ENCODE measurements at places on chromosomes 13 and 19. TPM values are rescaled to one million over a fixed set of nuclear protein-coding genes. Genes with fewer than 3 reads are reported as not detected.

- DNase-seq = no peak
Measured at GRCh38 chr13:71492346-71492871, 374.6 kb downstream of the DACH1 start.

GRCh38 chr19:51971624-51972023 lies 15.0 kb downstream of the ZNF350 start:
- DNase-seq = no peak

DNA sequence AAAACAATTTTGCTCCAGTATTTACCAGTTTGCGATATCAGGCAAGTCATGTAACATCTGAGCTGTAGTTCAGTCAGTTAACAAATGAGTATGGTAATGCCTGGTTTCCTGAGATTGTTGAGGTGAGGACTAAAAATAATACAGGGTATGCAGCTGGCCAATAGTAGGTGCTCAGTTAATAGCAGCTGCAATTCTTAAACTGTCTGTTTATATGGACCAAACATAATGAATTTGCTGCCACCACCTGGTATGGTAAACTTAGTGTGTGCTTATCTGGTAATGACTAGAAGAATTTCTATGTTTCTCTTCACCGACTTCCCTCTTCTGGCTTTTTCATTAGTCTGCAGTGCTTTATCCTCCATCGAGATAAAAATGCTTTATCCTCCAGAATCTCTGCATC lies 9.1 kb downstream of the ZMYM2 start:
- DNase-seq = no peak

DNA sequence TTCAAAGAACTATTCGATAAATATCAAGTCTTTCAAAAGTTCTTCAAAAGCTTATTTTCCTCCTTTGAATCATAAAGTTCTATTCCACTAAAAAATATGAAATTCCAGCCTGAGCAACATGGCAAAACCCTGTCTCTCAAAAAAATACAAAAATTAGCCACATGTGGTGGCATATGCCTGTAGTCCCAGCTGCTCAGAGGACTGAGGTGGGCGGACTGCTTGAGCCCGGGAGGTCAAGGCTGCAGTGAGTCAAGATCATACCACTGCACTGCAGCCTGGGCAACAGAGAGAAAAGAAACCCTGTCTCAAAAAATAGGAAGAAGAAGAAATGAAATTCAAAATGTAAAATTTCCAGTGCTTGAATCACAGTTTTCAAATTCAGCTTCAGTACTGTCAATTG lies 24.6 kb downstream of the CAB39L start:
- DNase-seq = no peak

GRCh38 chr13:38866649-38867048 lies 124.0 kb downstream of the STOML3 start:
- DNase-seq = no peak

DNA sequence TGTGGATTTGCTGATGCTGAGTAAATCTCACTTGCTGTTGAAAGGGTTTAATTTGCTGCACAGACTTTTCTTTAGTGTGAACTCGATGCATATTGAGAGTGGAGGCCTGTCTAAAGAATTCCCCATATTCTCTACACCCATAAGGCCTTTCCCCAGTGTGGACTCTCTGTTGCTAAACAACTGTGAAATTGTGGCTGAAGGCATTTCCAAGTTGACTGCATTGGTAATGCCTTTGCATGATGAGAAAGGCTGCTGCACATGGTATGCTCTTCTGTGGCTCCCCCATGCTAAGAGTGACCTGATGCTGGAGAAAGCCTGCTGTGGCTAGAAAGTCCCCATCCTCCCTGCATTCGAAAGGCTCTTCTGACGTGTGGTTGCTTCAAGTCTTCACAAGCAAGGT lies 6.6 kb upstream of the ZNF599 start:
- no peak for DNase-seq

DNA sequence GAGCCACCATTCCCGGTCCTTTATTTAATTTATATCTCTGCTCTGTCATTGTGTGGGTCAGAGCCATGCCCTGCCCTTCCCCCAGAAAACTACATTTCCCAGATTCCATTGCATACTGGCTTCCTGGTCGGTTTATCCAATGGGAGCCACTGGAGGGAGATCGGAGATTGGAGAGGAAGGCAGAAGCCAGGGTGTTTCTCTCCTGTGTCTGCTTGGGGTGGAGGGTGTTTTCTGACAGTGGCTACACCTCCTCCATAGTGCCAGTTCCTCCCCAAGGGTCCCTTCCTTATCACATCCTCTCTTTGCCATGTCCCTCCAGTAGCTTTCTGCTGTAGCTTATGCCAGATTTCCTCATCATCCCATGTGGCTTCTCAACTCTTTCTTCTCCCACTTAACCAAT lies 19.0 kb downstream of the OLFM2 start:
- DNase-seq = no peak

LMTK3 gene
- total RNA-seq = 3.1 TPM

DNA sequence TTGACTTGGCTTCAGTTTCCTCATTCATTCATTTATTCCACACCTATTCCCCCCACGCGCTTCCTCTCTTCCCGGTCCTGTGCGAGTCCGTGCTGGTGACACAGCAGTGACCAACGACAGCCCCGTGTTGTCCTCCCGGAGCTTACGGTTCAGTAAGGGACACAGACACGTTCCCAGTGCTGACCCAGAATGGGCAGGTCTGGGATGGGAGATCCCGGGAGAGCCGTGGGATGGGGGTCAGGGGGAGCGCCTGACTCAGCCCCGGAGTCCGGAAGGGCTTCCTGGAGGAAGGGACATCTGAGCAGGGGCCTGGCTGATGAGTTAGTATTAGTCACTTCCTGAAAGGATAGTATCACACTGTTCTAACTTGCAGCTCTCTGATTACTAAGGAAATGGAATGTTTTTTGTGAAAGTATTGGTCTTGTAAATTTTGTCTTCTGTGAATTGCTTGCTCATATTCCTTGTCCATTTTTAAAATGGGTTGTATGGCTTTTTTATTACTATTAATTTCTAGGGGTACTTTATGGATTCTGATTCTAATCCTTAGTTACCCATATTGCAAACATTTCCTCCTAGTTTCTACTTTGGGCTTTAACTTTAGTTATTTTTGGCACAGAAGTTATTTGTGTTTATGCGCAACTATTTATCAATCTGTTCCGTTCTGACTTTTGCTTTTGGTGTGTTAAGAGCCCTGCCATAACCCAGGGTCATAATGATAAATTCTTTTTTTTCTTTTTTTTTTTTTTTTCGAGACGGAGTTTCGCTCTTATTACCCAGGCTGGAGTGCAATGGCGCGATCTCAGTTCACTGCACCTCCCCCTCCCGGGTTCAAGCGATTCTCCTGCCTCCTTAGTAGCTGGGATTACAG lies 708 bp upstream of the ERCC1 start:
- peak; percentile 72 for DNase-seq

RNF113B gene
- not detected for total RNA-seq

SNRPA gene
- total RNA-seq = 24.6 TPM

ERF gene
- total RNA-seq = 23.2 TPM

DNA sequence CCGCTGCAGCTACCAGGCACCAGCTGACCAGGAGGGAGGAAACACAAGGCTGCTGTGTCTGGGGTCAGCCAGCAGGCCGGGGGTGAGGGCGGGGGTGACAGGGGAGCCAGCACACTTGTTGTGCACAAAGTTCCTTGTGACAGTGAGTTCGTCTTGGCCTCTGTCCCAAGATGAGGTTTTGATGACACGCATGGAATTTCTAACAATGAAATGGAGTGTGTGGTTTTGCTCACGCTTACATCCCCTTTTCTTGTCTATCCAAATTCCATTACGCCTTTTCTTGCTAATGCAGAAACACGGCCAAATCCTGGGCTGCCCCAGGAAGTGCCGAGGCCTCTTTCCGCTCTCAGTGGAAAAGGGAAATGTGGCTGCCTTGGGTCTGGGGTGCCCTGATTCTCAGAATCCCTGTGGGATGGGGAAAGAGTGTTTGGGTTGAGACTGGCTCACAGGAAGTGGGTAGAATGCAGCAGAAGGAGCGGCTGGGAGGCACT lies 73.8 kb downstream of the GADD45B start:
- no peak for DNase-seq

DNA sequence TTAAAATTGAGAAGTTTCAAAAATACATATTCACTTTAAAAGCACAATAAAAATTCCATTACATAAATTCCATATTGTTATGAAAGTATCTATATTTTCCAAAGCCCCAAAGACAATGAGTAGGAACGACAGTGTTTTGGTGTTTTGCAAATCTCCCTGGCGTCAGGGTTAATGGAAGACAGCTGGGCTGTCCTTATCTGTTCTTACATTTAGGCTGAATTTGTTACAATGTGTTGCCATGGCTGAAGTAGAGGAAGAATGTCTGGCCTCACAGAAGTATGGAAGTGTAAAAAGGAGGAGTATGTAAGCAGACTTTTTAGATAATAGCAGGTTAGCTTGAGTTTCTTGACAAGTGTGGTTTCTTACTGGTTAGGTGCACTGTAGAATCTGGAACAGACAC lies 124.4 kb upstream of the SPATA13 start:
- no peak for DNase-seq

NLRP9 gene
- 0.12 TPM for total RNA-seq

KCNC3 gene
- total RNA-seq = 3.3 TPM

GRK1 gene
- not detected for total RNA-seq

KXD1 gene
- 35.9 TPM for total RNA-seq

DNA sequence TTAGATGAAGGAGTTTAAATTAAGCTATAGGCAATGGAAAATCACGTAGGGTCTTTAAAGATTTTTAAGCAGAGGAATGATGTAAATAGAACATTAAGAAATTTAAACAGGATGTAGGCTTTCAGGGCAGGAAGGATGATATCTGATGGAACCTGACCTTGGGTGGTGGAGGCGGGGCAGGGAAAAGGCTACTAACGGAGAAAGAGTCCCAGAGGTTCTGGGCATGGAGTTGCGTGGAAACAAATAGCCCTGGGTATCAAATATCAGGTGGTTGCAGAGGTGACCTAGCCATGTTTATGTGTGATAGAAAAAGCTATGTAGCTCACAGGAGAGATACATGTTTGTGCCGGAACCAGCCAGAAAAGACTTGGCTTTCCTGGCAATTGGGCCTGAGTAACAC lies 7.8 kb upstream of the CDK8 start:
- no peak for DNase-seq

DNA sequence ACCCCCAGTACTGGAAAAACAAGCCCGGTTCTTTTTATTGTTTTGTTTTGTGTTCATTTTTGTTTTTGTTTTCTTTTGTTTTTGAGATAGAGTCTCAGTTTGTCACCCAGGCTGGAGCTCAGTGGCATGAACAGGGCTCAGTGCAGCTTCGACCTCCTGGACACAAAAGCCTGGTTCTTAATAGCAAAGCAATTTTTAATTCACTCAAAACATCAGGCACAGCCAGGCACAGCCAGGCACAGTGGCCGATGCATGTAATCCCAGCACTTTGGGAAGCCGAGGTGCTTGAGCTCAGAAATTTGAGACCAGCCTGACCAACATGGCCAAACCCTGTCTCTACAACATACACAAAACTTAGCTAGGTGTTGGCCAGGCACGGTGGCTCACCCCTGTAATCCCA lies 30.7 kb downstream of the INSR start:
- no peak for DNase-seq

DNA sequence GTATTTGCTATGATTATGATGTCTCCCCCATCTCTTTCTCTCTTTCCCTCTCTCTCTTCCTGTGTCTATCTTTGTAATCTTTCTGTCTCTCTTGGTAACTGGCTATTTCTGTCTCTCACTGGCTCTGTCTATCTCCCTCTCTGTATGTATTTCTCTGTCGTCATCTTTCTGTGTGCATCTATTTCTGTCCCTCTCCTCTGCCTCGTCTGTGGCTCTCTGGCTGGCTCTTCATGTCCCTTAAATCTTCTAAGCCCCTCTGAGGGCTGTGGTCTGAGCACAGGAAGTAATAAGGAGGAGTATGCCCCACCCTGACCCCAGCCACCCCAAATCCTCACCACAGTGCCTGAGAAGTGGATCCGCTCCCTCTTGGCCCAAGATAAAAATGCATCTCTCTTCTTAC lies 104.4 kb downstream of the DNAJC15 start:
- DNase-seq = no peak

SLAIN1 gene
- total RNA-seq = 11.4 TPM

VAV1 gene
- total RNA-seq = 0.67 TPM

- no peak for DNase-seq
Measured at GRCh38 chr13:35598233-35598632, 121.7 kb upstream of the MAB21L1 start.

GRCh38 chr13:50910485-50910805 lies 854 bp downstream of the RNASEH2B start:
- no peak for DNase-seq

DNA sequence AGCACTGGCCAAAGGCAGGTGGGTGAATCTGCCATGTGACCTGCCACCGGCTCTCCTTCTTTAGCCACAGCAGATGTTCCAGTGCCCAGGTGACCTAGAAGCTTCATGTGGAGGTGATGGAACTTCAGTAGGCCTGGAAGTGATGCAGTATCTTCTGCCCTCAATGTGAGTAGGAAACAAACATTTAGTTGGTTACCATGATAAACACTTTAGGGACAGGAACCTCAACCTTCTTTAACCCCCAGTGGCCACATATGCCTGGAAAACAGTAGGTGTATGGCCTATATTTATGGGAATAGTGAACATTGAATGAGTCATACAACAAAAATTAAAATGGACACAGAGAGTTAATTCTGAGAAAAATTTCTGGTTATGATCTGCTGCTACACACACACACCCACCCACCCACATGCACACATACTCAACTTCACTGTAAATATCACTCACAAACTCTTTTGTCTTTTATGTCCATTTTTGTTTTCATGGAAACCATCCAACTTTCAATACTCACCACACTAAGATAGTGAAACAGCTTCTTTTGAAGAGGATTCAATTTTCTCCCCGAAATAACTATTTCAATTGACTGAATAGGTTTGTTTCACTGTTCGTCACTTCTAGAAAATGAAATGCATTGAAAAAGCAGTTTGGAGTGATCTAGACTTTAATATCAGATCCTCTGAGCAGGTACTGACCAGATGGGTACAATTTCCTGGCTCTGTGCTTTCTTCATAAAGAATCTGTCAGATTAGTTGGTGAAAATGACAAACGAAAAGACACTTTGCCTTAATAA lies 97.3 kb downstream of the STARD13 start:
- DNase-seq = no peak

TLE2 gene
- 18.1 TPM for total RNA-seq

TEX26 gene
- total RNA-seq = 0.37 TPM

PSG1 gene
- not detected for total RNA-seq

DNA sequence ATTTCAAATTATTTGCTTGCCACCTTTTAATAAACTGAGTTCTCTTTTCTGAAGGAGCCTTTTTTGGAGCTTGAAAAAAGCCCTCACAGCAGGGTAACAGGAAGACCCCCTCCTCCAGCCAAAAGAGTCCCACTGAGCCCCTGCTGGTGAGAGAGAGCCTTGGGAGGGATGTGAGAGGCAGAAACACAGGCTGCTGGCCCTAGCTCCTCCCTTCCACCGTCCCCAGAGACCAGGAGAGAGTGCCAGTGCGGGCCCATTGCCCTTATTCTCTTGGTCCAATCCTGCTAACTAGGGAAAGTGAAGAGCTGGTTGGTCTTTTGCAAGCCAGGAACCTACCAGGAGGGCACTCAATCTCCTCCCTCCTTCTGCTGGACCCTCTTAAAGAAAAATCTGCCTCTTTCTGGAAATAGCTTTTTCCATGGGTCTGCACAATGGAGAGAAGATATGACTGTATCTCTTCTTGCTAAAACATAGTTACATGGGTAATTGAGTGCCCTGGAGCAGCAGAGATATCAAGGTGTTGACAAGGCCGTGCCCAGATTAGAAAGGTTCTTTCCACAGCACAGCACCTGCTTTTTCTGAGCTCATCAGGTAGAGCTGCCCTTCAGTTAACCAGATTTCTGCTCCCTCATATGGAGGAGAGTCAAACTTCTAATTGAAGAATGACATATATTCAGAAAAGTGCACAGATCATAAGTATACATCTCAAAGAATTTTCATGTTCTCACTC lies 113.9 kb downstream of the LRCH1 start:
- DNase-seq = no peak

ICAM3 gene
- total RNA-seq = 13.8 TPM
